ENCODE measurements at places on chromosomes 1 and 21.

DNA sequence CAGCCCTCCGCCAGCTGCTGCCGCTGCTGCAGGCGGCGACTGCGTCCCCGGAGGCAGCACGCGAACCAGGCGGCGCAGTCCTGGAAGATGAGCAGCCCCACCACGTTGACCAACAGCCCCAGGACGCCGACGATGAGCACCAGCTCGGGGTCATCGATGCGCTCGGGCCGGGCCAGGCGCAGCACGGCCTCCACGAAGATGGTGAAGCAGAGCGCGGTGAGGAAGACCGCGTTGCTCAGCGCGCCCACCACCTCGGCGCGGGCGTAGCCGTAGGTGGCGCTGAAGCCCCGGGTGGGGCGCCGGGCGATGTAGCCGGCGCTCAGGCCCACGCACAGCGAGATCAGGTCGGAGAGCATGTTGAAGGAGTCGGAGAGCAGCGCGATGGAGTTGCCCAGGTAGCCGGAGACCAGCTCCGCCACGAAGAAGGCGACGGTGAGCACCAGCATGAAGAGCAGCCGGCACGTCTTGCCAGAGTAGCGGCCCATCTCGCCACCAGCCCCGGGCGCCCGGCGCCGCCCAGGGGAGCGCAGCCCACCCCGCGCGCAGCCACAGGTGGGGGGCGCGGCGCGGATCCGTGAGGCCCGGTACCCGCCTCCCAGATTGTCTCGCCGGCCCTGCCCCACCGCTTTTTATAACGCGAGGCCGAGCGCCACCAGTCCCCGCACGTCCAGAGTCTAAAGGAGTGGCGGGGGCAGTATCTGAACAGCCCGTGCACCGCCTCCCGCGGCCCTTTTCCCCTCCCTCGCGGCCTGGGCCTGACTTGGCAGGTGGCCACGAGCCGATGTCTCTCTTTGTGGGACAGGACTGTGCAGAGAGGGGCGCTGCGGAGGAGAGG is at the start of gene SLC30A10:
Gene SLC30A10 (minus strand): TSS at position 602 of the 835 bp plus-strand sequence. CDS start 117 bp downstream, at position 485.
- peak; percentile 38 for DNase-seq

GRCh38 chr1:201966171-201966570 is 10.9 kb downstream of the TIMM17A start:
- DNase-seq = no peak

- no peak for DNase-seq
Measured at GRCh38 chr21:45003331-45004058, 63.7 kb downstream of the SLX9 start.

- no peak for DNase-seq
Measured at GRCh38 chr1:109372281-109372680, 25.4 kb downstream of the SORT1 start.

DNA sequence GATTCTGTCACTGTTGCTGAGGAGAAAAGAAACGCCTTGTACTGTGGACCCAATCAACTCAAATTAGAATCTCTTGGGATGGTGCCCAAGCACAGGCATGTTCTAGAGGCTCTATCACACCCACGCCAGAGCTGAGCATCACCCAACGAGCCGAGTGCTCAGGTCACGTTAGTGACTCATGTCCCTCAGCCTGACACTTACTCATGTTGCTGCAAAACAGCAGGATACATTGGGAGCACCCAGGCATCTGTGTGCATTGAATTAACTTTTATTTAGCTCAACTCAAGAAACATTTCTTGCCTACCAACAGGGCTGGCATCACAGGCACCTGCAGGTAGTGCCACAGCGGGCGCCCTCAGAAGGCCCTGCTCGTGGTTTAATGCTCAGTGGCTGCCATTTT is 149.8 kb downstream of the ETS2 start:
- peak; percentile 55 for DNase-seq

All from hematopoietic multipotent progenitor cell treated with erythropoietin and hydrocortisone succinate and interleukin-3 and kit ligand, for 8 days (in vitro differentiated cells).